ENCODE measurements at places on chromosomes 6 and 20. TPM values are rescaled to one million over a fixed set of nuclear protein-coding genes. Genes with fewer than 3 reads are reported as not detected.

- no peak for DNase-seq
Observed at GRCh38 chr6:57068061-57068460, 21.6 kb downstream of the KIAA1586 start.

DNA sequence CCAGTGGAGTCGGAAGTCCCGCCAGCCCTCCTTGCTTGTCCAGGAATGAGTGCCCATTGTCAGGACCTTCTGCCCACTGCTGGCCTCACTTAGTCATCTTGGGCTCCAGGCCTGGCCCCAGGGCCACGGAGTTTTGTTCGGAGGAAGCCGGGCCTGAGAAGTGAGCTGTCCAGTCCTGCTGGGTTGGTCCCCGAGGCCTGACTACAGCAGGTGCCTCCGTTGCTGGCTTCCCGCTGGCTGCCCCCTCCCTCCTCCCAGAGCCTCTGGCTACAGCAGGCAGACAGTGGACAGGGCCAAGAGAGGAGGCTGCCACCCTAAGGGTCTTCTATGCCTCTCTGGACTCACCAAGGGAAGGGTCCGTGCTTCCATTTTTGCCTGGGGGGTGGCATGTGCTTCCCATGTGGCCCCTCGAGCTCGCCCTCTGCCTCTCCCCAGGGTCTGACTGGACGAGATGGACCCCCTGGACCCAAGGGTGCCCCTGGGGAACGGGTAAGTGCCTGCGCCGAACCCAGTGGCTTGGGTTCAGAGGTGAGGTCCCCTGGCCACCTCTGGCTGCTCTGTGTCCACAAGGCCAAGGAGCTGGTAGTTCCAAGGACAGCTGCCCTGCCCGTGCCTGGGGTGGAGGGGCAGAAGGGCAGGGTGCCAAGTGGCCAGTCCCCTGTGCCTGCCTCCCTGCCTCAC lies 2.8 kb downstream of the COL9A3 start:
- DNase-seq, result no peak

DNA sequence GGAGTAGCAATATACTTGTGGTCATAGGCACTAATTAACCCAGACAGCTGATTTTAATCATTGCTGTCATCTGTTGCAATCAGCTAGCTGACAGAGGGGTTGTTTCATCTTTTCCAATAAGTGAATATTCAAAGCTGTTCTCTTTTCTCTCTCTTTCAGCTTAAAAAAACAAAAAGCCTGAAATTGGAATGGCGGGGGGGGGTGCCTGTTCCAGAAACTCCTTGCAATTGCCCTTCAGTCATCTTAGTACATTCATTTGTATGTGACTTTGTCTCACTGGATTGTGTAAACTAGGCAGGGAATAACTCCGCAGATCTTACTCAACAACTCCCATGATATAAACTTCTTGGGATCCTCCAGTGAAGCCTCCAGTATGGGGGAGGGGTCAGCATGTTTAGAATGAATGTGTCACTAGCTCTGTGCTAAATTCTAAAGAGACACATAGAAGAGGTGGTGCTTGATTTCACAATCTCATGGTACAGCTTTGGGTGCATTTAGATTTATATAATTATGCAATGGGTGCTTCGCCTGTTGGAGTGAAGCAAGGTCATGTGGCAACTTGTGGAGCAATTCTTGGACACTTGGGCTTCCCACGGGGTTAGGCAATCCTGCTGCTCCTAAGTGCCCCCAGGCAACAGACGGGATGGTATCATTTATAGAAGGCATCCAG lies 40.1 kb downstream of the SLC24A3 start:
- no peak for DNase-seq

DNA sequence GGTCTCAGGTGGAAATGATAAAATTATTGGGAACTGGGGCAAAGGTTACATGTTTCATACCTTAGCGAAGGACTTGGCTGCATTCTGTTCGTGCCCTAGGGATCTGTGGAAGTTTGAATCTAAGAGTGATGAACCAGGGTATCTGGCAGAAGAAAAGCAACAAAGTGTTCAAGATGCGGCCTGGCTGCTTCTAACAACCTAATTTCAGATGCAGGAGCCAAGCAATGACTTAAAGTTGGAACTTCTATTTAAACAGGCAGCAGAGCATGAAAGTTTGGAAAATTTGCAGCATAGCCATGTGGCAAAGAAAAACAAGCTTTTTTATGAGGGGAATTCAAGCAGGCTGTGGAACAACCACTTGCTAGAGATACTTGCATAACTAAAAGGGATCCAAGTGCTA lies 73.5 kb downstream of the CD24 start:
- peak; percentile 47 for DNase-seq

DNA sequence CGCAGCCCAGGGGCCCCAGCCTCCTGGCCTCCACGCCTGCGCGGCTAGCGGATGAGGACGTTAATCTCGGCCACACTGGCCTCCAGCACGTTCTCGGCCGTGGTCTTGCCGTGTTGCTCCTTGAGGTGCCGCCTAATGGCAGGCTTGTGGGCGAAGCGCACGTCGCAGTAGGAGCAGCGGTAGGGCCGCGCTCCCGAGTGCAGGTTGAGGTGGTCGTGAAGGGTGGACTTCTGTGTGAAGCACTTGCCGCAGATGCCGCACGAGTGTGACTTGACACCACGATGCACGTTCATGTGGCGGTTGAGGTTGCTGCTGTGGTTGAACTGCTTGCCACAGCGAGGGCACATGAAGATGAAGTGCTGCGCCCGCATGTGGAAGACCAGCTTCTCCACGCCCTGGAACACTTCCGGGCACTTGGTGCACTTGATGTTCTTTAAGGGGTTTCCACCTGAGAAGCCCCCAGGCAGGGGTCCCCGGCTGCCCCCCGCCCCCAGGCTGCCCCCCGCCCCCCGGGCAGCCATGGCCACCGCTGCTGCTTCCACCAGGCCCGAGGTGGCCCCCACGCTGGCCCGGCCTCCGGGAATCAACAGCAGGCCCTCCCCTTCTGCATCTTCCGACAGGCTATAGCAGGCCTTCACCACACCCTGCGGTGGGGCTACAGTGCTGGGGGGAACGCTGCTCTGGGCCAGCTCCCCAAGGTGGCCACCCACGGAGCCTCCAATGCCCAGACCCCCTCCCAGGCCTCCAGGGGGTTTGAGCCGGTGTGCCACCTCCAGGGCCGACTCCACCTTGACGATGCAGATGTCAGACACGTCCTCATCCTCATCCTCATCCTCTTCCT lies 1.8 kb downstream of the ZBTB12 start:
- no peak for DNase-seq

GRCh38 chr6:44223319-44224028 lies at the start of gene SLC29A1:
Gene SLC29A1 (plus strand): TSS chr6:44223595. CDS start chr6:44227314, 3,719 bp downstream.
- DNase-seq, result peak; percentile 92

DNA sequence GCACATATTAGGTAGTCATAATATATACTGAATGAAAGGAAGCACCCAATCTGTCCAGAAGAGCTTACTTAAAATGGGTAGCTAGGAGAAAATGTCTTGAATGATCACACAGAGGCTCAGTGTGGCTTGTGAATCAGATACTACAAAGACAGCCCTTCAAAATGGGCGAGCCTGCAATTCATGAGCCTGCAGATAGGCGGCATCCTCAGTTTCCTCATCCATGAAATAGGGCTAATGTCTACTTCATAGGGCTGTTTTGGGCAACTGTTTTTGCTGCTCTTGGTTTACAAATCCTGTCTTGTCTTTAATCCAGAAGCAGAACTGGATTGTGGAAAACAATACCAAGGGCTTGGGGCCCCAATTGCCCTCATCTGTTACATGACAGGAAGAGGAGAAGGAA lies 129.3 kb upstream of the KCNK16 start:
- DNase-seq, result peak; percentile 42

DNA sequence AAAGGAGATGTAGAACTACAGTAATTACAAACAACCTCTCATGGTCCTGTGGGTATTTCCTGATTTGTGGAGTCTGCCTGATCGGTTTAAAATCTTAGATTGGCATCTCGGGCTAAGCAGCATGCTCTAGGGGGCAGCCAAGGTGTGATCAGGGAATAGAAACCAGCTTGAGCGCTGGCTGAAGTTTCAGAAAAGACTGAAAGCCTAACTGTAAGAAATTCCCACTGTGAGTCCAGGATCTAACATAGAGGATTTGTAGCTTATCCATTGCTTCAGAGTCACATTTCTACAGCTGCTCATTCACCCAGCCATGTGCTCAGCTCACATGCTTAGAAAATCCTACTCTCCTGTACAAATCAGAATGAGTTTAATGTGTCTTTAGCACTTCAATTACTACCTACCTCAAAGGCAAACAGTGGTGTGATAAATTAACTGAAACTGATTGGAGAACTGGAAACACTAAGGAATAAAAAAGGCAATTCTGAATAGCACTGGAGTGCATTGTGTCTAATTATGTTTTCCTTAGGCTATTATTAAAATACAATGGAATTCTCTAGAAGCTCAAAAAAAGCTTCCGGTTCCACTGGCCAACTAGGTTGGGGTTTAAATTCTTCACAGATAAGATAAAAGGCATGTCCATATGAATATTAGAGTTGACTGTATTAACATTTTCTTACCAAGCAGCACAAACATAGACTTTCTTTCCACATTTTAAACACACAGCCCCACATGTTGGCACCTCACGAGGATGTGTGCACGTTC lies 73.8 kb upstream of the MPC1 start:
- peak; percentile 60 for DNase-seq

GRCh38 chr6:9789201-9789600 lies 625.7 kb downstream of the TFAP2A start:
- peak; percentile 27 for DNase-seq

DNA sequence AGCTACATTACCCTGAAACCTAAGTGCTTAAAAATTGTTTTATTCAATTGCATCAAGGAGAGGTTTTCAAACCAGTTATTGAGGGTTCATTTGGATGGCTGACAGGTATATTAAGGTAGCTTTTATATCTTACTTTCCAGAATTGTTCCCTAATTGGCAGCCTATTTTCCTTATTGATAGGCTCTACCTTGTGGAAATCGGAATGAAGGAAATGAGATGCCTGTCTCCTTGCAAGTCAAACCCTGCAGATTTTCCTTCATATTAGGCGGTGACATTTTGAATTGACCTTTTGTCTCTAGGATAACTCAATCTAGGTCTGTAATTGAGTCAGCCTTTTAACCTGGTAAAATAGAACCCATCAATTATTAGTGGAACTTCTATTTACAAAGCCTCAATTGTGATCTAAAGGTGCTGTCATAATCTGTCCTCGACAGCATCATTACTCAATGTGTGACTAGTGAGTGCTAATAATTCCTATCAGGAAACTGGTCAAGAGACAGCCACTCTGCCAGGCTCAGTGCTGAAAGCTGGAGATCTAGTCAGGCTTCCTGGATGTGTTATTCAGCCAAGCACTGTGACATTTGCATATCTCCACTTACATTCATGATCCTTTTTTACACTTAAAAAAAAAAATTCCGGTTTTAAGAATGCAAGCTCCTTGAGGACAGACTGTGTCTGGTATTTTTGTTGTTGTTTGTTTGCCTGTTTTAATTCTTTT lies 20.1 kb downstream of the OPRM1 start:
- peak; percentile 4 for DNase-seq

DNA sequence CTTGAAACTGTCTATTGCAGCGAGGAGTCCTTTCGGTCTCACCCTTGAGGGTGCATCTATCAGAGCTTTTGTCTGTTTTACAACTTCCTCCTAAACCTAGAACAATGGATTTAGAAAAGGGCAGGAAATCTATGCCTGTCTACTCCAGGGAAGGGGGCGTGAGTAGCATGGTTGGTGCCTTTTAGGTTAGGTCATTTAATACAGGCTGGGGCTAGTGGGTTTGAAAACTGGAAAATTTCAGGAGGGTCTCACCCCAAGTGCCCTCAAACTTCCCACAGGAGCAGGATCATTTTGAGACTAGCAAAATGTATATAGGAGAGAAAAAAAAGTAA lies 33.5 kb upstream of the BMP6 start:
- DNase-seq, result no peak

GRCh38 chr20:33124994-33125393 lies 43.0 kb upstream of the BPIFA2 start:
- DNase-seq, result no peak

GRCh38 chr6:87879132-87879861 lies 168.3 kb upstream of the SPACA1 start:
- DNase-seq, result no peak

- no peak for DNase-seq
Observed at GRCh38 chr6:70396796-70397729, 16.2 kb upstream of the FAM135A start.

DNA sequence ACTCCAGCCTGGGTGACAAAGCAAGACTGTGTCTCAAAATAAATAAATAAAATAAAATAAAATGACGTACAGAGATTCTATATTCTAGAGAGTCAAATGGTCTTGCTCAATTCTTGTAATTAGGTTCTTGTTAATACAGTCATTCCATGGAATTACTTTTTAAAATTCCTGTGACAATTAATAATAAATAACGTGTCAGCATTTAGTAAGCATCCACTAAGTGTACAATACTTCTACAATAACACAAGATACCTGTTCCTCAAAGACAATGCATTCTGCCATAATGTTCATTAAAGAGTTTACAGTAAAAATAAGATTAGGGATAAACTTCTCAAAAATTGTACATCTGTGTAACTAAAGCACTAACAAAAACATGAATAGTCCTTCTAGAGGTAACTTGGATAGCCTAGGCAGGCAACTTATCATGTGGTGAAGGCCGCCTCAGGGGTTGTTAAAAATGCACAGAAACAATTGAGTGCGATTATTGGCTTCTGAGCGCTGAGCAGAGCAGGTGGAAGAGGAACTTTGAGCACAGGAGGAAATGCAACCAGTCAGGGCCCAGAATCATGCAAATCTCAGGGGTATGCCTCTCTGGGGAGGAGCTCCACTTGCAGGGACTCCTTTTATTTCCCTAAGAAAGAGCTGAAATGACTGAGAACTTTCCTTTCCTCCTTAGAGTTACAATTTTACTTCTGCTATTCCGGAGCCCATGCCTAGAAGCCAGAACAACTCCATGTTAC lies 37.1 kb downstream of the QRSL1 start:
- peak; percentile 72 for DNase-seq

DNA sequence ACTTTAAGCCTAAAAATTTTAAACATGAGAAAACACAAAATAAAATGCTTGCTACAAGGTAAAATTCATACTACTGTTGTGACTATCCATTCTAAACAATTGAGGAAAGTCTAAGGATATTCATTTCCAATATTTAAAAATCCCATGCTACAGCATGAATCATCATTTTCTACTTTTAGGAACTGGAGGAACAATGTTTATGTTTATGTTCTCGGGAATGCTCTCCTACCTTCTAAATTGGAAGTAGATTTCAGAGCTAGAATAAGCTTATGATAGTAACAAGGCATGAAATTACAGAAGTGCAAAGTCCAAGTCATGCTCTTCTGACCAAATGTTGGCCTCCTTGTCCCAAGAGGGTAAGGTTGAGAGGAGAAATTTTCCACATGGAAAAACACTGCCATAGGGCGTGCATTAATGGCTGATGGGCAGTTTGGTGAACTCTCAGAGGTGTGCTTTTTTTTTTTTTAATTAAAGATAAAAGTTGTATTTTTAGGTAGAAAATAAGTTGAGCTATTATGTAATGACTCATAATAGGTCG lies 6.0 kb upstream of the MYLK4 start:
- DNase-seq, result no peak

Gene EYA4
- polyA plus RNA-seq, result 0.05 TPM

Gene CAP2
- 6.6 TPM for polyA plus RNA-seq

Gene TRIM40
- polyA plus RNA-seq, result not detected

Gene HTR1B
- polyA plus RNA-seq, result 0.10 TPM

Gene CST4
- not detected for polyA plus RNA-seq

Gene EPHA7
- polyA plus RNA-seq, result 3.3 TPM

Gene TBXT
- 0.23 TPM for polyA plus RNA-seq

Gene ZSCAN12
- 2.0 TPM for polyA plus RNA-seq

Gene SLC22A16
- 0.37 TPM for polyA plus RNA-seq

Gene CSTF1
- 17.1 TPM for polyA plus RNA-seq
